ENCODE measurements at places on chromosomes 1 and 21.

DNA sequence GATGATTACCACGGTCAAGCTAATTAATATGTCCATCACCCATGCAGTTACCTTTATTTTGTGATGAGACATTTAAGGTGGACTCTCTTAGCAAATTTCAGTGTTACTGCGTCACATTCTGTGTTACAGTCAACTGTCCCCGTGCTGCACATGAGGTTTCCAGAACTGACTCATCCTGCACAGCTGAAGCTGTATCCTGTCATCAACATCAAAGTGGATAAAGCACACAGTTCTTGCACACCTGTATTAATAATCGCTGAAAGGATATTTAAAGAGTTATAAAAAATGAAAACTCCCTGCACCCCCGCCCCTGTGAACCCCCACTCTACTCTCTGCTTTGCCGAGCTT, 3.4 kb upstream of the KRTAP10-5 start:
- H3K4me1 ChIP-seq: peaks cover 6% of the 10 kb centered on the region
- H3K4me3 ChIP-seq: no peak overlapping the region
- H3K27ac ChIP-seq: no peak overlapping the region
- H3K27me3 ChIP-seq: peaks cover 29% of the 10 kb centered on the region

DNA sequence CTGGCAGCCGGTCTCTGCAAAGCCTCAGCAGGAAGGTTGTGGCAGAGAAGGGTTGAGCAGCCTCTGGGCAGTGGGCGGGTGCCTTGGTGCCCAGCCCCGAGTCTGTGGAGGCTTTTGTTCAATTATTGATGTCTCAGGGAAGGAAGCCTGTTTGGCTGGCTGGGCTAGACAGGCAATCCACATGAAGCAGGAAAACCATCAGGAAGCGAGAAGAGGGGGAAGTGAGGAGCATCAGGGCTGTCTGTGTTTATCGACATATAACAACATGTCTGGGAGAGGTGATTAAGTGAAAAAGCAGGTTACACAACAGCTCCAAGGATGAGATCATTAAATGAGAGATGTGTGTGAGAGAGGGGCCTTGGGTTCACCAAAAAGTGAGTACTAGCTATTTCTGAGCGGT, 105.4 kb downstream of the UBE2U start:
- DNase-seq: no peak
- no peaks in the 10 kb centered on the region for H3K36me3 ChIP-seq
- H3K4me3 ChIP-seq: no peak overlapping the region
- H3K4me1 ChIP-seq: peaks cover 9% of the 10 kb centered on the region

- peaks cover 7% of the 10 kb centered on the region for H3K36me3 ChIP-seq
- H3K4me3 ChIP-seq: peak overlapping the region; percentile 95
- DNase-seq: no peak
- H3K27ac ChIP-seq: peak overlapping the region; percentile 97
- H3K4me1 ChIP-seq: peaks cover 6% of the 10 kb centered on the region
These were observed 482 bp downstream of the TM2D1 start for GRCh38 chr1:61724506-61724812.

DNA sequence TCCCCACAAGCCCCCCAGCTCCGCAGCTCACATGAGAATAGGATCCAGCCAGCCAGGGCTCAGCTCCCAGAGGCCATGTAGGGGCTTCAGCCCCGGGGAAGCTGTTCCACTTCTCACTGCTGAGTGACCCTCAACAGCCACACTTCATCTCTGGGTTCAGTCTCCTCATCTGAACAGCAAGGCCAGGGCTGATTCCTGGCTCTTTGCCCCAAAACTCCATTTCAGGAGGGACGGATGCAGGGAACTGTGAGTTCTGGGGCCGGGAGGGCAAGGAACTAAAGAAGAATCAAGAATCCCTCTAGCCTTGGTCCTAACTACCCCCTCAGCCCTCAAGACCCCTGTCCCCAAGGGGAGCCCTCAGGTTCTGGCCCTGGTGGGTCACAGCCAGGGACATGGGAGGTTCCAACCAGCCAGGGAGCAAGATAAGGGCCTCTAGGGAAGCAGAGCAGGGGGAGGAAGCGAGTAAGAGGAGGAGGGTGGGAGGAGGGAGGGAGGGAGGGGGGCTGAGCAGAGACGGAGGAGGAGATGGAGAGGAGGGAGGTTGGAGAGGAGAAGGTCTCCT, 13.1 kb downstream of the SDC3 start:
- no peak overlapping the region for H3K4me3 ChIP-seq
- no peak for DNase-seq
- H3K27ac ChIP-seq: no peak overlapping the region
- H3K27me3 ChIP-seq: no peaks in the 10 kb centered on the region
- H3K4me1 ChIP-seq: peaks cover 18% of the 10 kb centered on the region

DNA sequence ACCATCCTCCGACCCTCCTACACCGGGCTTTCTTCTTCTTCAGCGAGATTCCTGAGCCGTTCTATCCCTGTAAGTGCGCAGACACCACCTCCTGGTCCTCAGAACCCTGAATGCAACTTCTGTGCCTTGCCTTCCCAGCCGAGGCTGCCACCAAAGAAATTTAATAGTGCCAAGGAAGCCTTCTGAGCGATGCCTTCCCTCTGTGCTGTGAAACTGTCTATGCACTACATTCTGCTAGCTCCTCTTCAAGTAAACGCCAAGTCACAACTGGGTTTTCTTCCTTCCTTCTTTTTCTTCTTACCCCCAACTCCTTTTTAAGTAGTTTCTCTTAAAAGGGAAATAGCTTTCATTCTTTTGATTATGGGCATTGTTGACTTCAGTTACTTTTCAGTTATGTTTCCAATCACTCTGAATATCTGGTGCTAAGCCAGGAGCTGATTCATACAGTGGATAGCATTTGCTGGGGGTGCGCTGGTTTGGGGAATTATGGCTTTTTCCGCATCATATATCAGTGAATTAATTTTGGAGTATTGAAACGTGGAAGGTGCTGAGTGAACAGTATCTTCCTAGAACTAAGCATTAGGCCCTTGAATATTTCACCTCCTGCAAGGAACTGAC, 38.6 kb upstream of the GPR88 start:
- H3K4me1 ChIP-seq: peaks cover 7% of the 10 kb centered on the region
- no peak overlapping the region for H3K4me3 ChIP-seq
- no peaks in the 10 kb centered on the region for H3K27me3 ChIP-seq
- peaks cover 39% of the 10 kb centered on the region for H3K36me3 ChIP-seq
- no peak overlapping the region for H3K27ac ChIP-seq
- no peak for DNase-seq

DNA sequence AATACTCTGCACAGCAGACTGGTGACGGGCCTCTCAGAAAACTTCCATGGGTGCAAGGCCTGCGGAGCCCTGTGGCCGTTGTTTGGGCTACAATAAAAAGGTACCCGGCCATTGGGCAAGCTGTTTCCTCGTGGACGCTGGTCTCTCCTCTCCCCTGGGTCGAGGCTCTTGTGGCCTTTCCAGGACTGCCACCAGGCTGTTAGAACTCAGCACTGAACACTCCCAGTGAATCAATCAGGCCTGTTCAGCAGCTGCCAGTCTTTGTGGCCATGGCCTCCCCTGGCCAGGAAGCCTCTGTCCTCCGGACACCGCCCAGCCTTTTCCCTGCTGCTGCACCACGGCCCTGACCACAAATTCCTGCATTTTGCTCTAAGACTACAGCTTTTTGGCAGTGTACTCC, 33.0 kb upstream of the ACTRT2 start:
- H3K27me3 ChIP-seq: no peaks in the 10 kb centered on the region
- peaks cover 8% of the 10 kb centered on the region for H3K4me1 ChIP-seq
- no peaks in the 10 kb centered on the region for H3K36me3 ChIP-seq
- H3K4me3 ChIP-seq: no peak overlapping the region
- peak; percentile 37 for DNase-seq

- peaks cover 19% of the 10 kb centered on the region for H3K36me3 ChIP-seq
- no peak overlapping the region for H3K27ac ChIP-seq
- DNase-seq: no peak
- peaks cover 42% of the 10 kb centered on the region for H3K27me3 ChIP-seq
These were observed 4.9 kb upstream of the PODN start for GRCh38 chr1:53057127-53057526.

GRCh38 chr1:200157715-200158114, 130.2 kb downstream of the NR5A2 start:
- DNase-seq: no peak
- H3K27ac ChIP-seq: no peak overlapping the region
- H3K4me1 ChIP-seq: peaks cover 15% of the 10 kb centered on the region
- H3K4me3 ChIP-seq: no peak overlapping the region
- H3K27me3 ChIP-seq: no peaks in the 10 kb centered on the region

DNA sequence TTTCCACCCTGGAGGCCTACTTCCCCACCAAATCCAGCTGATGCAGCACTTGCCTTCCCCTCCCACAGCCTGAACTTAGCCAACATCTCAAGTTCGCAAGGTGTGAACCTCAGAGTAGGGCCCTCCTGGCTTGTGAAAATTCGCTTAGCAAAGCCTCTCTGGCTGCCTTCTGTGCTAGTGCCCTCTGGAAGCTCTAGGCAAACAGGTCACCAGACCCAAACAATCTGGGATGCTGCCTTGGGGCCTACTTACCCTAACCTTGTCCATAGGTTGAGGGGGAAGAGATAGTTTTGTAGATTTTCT, 30.3 kb upstream of the TRABD2B start:
- H3K27ac ChIP-seq: no peak overlapping the region
- H3K27me3 ChIP-seq: peaks cover 24% of the 10 kb centered on the region
- H3K36me3 ChIP-seq: no peaks in the 10 kb centered on the region
- peaks cover 19% of the 10 kb centered on the region for H3K4me1 ChIP-seq

DNA sequence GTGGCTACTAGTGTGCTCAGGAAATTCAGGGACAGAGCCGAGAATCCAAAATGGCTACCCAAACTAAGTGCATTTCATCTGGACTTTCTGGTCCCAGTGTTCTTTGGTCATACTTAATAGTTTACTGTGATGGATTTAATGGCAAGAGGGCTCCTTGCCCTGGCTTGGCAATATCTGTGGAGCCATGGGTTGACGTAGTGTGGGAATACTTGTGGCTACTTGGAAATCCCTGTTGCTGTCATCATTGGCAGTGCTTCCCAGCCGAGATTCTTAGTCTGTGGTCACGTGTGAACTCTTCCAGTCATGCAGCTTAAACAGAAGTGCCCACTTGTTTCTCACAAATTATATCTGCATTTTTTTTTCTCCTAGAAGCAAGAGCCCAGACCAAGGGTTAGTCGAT, 198.9 kb downstream of the HS2ST1 start:
- H3K27me3 ChIP-seq: no peaks in the 10 kb centered on the region
- H3K36me3 ChIP-seq: no peaks in the 10 kb centered on the region
- H3K4me3 ChIP-seq: no peak overlapping the region
- H3K4me1 ChIP-seq: peaks cover 16% of the 10 kb centered on the region

- no peak overlapping the region for H3K4me3 ChIP-seq
- no peaks in the 10 kb centered on the region for H3K27me3 ChIP-seq
- H3K36me3 ChIP-seq: peaks cover 41% of the 10 kb centered on the region
- H3K4me1 ChIP-seq: no peaks in the 10 kb centered on the region
- H3K27ac ChIP-seq: no peak overlapping the region
- no peak for DNase-seq
These were observed 24.4 kb upstream of the GNG4 start for GRCh38 chr1:235673981-235674380.

- H3K27me3 ChIP-seq: peaks cover 22% of the 10 kb centered on the region
- H3K4me1 ChIP-seq: peaks cover 23% of the 10 kb centered on the region
- DNase-seq: no peak
- peak overlapping the region; percentile 61 for H3K27ac ChIP-seq
These were observed 2.7 kb downstream of the TTLL7 start for GRCh38 chr1:83996191-83996590.

DNA sequence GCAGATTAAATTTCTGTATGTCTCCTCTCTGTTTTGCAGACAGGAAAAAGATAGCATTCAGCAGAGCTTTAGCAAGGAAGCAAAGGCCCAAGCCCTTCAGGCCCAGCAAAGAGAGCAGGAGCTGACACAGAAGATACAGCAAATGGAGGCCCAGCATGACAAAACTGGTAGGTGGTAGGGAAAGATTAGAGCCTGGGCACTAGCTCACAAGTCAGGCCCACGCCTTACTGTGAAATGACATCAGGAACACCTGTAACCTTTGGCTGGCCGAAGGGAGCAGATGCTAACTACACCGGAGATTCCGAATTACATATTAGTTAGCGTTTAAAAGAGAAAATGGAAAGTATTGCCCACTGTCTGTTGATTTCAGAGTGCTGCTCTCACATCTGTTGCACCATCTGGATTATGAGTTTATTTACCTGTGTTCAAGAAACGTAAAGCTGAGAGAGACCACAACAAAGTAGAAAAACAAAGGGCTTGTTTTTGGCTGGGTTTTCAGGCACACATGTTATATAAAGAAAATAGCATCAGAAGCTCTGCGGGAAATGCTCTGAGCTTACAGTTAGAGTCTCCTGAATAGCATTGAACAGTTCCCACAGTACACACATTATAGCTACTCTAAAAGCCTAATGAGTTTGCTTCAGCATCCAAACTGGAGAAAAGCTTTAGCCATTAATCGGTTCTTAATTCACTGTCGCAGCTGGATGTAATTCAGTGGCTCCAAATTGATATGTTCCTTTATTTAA, 160.0 kb downstream of the SDCCAG8 start:
- peaks cover 8% of the 10 kb centered on the region for H3K36me3 ChIP-seq
- no peaks in the 10 kb centered on the region for H3K27me3 ChIP-seq
- H3K4me1 ChIP-seq: peaks cover 5% of the 10 kb centered on the region
- DNase-seq: no peak
- no peak overlapping the region for H3K27ac ChIP-seq

DNA sequence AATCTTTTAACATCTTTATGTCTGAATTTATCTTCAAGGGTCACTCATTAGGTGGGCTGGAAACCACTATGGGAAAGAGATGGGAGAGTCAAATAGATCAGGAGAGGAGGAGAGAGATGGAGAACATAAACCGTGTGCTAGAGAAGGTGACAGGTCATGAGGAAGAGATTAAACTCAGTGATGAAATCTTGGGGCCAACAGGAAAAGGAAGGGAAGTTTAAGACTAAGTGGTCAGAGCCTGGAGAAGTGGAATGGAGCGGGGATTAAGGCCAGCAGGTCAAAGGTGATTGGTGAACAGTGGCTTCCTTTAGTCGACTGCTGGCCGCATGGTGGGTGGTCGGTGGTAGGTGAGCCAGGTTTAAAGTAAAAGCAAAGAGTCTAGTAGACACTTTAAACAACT, 169.3 kb upstream of the IVNS1ABP start:
- H3K27me3 ChIP-seq: no peaks in the 10 kb centered on the region
- no peak overlapping the region for H3K4me3 ChIP-seq
- DNase-seq: no peak
- peaks cover 30% of the 10 kb centered on the region for H3K4me1 ChIP-seq
- no peaks in the 10 kb centered on the region for H3K36me3 ChIP-seq

DNA sequence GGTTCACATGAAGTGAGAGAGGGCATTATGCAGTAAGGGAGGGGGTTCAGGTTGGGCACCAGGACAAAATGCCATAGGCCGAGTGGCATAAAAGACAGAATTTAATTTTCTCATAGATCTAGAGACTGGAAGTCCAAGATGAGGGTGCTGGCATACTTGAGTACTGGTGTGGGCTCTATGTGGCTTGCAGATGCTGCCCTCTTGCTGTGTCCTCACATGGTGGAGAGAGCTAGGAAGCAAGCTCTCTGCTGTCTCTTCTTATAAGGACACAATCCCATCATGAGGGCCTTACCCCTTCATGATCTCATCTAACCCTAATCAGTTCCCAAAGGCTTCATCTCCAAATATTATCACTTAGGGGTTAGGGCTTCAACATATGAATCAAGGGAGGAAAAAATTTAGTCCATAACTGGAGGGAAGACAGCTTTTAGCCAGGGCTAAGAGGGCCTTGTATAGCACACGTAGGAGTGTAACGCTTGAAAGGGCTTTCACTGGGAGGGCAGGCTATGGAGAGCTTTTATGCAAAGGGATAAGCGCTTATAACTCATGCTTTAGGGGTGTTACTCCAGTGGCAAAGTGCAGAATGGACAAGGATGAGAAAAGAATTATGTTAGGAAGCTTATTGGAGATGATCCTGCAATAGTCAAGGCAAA, 64.5 kb downstream of the PLPPR5 start:
- H3K27ac ChIP-seq: no peak overlapping the region
- no peaks in the 10 kb centered on the region for H3K4me1 ChIP-seq
- H3K36me3 ChIP-seq: no peaks in the 10 kb centered on the region
- no peak for DNase-seq
- no peak overlapping the region for H3K4me3 ChIP-seq

All from type B pancreatic cell (in vitro differentiated cells).